Activated CD4-positive, alpha-beta T cell treated with anti-CD3 and anti-CD28 coated beads for 36 hours (primary cell): ENCODE measurements at places on chromosomes 1 and 21. TPM values are rescaled to one million over a fixed set of nuclear protein-coding genes. Genes with fewer than 3 reads are reported as not detected.

Gene SLC16A4
- 0.44 TPM for total RNA-seq

Gene REN
- not detected for total RNA-seq

Gene RGL1
- total RNA-seq, result 2.0 TPM

Gene TNFRSF14
- total RNA-seq, result 135 TPM

Gene DISC1
- 3.8 TPM for total RNA-seq

Gene DNAJC6
- total RNA-seq, result 2.5 TPM

Gene INTS11
- 117 TPM for total RNA-seq

Gene USH2A
- not detected for total RNA-seq

Gene TPTE
- not detected for total RNA-seq

Gene CFAP74
- total RNA-seq, result 0.25 TPM

Gene LAMC1
- total RNA-seq, result 0.25 TPM

DNA sequence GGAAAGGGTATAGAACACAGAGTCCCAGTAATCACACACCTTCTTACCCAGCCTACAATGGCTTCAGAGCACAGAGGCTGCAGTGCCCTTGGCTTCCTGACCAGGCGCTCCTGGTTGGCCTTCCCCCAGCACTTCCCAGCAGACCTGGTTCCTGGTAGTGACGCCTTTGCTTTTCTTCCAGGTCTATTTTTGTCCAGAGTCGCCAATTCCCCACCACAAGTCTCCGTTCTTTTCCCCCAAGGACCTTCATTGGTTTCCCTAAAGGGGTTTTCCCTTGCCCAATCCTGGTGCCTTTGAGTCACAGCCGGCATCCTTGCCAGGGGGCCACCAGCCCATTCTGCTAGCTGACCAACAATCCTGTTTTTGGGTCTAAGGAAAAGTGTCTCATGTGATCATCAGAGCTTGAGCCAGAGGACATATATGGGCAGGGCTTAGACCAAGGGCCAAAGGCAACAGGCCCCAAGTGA is 84.8 kb downstream of the KCNJ15 start:
- no peaks in the 10 kb centered on the region for H3K27me3 ChIP-seq
- no peak for DNase-seq
- no peak overlapping the region for H3K4me3 ChIP-seq
- H3K4me1 ChIP-seq, result no peaks in the 10 kb centered on the region
- no peaks in the 10 kb centered on the region for H3K36me3 ChIP-seq
- H3K27ac ChIP-seq, result no peak overlapping the region

DNA sequence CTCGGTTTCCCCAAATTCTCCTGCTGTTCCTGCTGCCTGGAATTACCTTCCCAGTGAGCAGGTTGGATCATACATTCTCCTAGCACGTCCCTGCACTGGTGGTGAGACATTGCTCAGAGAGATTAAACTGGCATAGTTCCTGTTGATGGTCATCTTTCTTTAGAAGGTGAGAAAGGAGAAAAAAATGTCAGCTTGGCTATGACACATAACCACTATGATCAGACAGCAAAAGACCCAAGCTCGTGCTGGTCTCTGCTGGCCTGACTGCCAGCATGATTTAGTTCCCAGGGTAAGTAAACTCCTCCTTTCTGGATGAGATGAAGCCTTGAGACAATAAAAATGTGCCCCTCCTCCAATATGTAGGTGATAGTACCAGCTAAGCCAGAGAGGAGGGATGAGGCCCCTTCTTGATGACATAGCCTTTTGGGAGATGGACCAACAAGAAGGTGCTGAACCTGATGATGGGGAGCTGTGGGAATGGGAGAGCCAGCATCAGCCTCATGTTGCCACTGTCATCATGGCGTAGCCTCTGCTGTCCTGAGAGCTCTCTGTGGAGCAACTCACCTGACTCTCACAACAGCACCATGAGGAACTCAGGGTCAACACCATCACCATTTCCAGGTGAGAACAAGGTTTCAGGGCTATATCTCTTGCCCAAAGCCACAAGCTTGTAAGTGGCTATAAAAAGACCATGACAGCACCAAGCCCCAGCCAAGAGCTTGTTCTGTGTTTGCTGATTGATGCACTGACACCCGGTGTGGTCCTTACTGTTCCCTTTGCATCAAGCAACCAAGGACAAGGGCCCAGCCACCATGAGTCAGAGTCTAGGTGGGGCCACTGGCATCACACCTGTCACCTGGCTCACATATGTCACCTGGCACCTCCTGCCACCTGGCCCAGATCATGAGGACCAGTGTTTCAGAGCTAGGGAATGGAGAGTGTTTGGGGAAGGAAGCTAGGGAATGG is 200.0 kb downstream of the MATN1 start:
- DNase-seq, result no peak
- H3K36me3 ChIP-seq, result no peaks in the 10 kb centered on the region
- peaks cover 12% of the 10 kb centered on the region for H3K27me3 ChIP-seq
- no peaks in the 10 kb centered on the region for H3K4me1 ChIP-seq

GRCh38 chr1:28155628-28156027 is 20.9 kb downstream of the PTAFR start:
- no peak overlapping the region for H3K4me3 ChIP-seq
- H3K36me3 ChIP-seq, result no peaks in the 10 kb centered on the region
- no peak overlapping the region for H3K27ac ChIP-seq

DNA sequence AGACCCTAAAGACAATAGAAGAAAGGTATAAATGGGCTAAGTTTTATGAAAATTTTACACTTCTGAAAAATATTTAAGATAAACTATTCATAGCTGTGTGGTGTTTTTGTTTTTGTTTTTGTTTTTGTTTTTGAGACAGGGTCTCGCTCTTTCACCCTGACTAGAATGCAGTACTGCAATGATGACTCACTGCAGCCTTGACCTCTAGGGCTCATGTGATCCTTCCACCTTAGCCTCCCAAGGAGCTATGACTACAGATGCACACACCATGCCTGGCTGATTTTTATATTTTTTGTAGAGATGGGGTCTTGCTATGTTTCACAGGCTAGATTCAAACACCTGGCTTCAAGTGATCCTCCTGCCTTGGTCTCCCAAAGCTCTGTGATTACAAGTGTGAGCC is 66.6 kb downstream of the PUM1 start:
- H3K27me3 ChIP-seq, result no peaks in the 10 kb centered on the region
- H3K4me1 ChIP-seq, result peaks cover 43% of the 10 kb centered on the region
- peaks cover 61% of the 10 kb centered on the region for H3K36me3 ChIP-seq
- no peak overlapping the region for H3K27ac ChIP-seq
- DNase-seq, result no peak
- no peak overlapping the region for H3K4me3 ChIP-seq

DNA sequence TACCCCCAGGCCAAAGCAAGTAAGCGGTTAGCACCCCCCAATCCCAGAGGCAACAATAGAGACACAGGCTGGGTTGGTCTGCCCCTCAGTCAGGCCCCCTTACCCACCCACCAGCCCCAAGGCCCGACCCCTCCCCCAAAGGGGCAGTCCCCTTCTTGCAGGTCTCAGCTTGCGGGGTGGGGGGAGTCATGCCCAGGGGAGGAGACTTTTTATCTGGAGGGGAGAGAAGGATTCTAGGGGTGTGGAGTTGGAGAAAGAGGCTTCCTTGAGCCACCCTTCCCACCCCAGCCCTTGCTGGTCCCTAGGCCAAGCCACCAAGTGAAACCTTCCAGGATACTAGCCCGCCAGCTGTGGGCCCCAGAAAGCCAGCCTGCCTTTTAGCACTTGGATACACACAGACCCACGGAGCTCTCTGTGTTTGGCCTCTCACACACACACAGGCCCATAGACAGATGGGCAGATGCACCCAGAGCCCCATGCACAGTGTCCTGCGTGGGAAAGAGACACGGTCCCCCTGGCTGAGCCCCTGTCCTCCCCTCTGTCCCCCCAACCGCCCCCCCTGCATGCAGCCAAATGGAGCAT is 7.1 kb downstream of the TMEM54 start:
- H3K4me3 ChIP-seq, result peak overlapping the region; percentile 54
- DNase-seq, result no peak
- no peaks in the 10 kb centered on the region for H3K36me3 ChIP-seq
- H3K4me1 ChIP-seq, result peaks cover 3% of the 10 kb centered on the region
- no peak overlapping the region for H3K27ac ChIP-seq
- H3K27me3 ChIP-seq, result peaks cover 41% of the 10 kb centered on the region

- H3K36me3 ChIP-seq, result no peaks in the 10 kb centered on the region
- no peak for DNase-seq
- peaks cover 26% of the 10 kb centered on the region for H3K27me3 ChIP-seq
- H3K27ac ChIP-seq, result peak overlapping the region; percentile 33
Measured at GRCh38 chr1:206785182-206785765, 13.0 kb upstream of the IL10 start.

GRCh38 chr1:66511118-66511517 is 22.8 kb upstream of the SGIP1 start:
- DNase-seq, result no peak
- H3K4me1 ChIP-seq, result no peaks in the 10 kb centered on the region
- peaks cover 14% of the 10 kb centered on the region for H3K27me3 ChIP-seq
- H3K4me3 ChIP-seq, result no peak overlapping the region
- no peaks in the 10 kb centered on the region for H3K36me3 ChIP-seq

- no peak overlapping the region for H3K27ac ChIP-seq
- H3K36me3 ChIP-seq, result no peaks in the 10 kb centered on the region
- peaks cover 7% of the 10 kb centered on the region for H3K27me3 ChIP-seq
Measured at GRCh38 chr1:166511761-166512160, 327.5 kb upstream of the POGK start.

DNA sequence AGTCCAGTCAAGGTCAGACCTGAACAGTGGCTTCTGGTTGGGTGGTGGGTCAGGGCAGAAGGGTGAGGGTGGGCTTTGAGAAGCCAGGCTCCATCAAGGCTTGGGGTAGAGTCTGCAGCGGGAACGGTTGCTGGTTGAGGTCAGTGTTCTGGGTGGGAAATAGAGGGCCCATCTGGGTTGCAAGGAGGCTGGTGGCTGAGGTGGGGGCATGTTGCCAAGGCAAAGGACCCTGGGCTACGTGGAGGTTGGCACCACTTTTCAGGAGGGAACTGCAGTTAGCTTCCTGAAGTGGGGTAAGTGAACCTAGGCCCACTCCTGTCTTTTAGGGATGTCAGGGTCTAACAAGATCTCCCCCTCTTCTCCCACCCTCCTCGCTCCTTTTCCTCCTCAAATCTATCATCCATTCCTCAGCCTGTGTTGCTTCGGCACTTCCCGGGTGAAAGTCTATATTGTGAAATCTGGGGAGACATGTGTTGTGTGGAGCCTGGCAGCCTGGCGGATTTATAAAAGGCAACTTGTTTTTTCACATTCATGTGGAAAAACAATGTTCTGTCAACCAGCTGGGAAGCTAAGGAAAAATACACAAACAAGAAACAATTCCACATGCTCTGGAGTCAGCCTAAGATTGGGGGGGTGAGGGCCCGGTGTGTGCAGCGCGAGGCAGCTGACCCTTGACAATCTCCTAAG is 1.5 kb downstream of the IL22RA1 start:
- H3K4me1 ChIP-seq, result no peaks in the 10 kb centered on the region
- no peaks in the 10 kb centered on the region for H3K36me3 ChIP-seq
- H3K27me3 ChIP-seq, result peaks cover 6% of the 10 kb centered on the region
- H3K27ac ChIP-seq, result no peak overlapping the region
- no peak overlapping the region for H3K4me3 ChIP-seq
- DNase-seq, result no peak

GRCh38 chr1:44108241-44108640 is 10.4 kb upstream of the KLF17 start:
- H3K27ac ChIP-seq, result no peak overlapping the region
- H3K36me3 ChIP-seq, result no peaks in the 10 kb centered on the region
- H3K27me3 ChIP-seq, result peaks cover 11% of the 10 kb centered on the region
- H3K4me1 ChIP-seq, result no peaks in the 10 kb centered on the region

GRCh38 chr1:21117597-21118001 is 59.1 kb downstream of the EIF4G3 start:
- no peak for DNase-seq
- peaks cover 6% of the 10 kb centered on the region for H3K36me3 ChIP-seq
- no peak overlapping the region for H3K4me3 ChIP-seq
- H3K4me1 ChIP-seq, result no peaks in the 10 kb centered on the region
- no peak overlapping the region for H3K27ac ChIP-seq

DNA sequence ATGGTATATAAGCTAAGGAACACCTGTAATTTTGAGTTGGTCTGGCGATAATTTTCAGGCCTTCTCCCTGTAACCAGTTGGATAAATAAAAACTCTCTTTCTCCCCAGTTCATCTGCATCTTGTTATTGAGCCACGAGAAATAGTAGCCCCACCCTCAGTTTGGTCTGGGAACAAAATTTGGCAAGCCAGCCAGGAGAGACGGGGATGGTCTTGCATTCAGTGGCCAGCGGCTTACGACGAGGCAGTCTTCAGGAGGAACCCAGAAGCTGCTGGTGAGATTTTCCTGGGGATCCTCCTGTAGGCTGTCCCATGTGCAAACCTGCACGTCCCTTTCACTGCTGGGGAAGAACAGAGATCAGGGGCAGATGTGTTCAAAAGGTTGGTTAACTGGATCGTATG is 174.6 kb downstream of the PLA2G4A start:
- H3K4me1 ChIP-seq, result no peaks in the 10 kb centered on the region
- no peak overlapping the region for H3K4me3 ChIP-seq
- no peak overlapping the region for H3K27ac ChIP-seq
- H3K36me3 ChIP-seq, result no peaks in the 10 kb centered on the region
- H3K27me3 ChIP-seq, result peaks cover 2% of the 10 kb centered on the region

GRCh38 chr1:232629250-232630046 is 485 bp downstream of the SIPA1L2 start:
- H3K4me1 ChIP-seq, result peaks cover 33% of the 10 kb centered on the region
- H3K36me3 ChIP-seq, result no peaks in the 10 kb centered on the region
- H3K4me3 ChIP-seq, result peak overlapping the region; percentile 73
- peaks cover 7% of the 10 kb centered on the region for H3K27me3 ChIP-seq
- DNase-seq, result peak; percentile 51
- H3K27ac ChIP-seq, result peak overlapping the region; percentile 80

- no peak overlapping the region for H3K27ac ChIP-seq
- peaks cover 32% of the 10 kb centered on the region for H3K36me3 ChIP-seq
- H3K4me1 ChIP-seq, result peaks cover 37% of the 10 kb centered on the region
- peak overlapping the region; percentile 92 for H3K4me3 ChIP-seq
Measured at GRCh38 chr1:35029761-35030160, 2.0 kb downstream of the ZMYM6 start.

- no peak overlapping the region for H3K4me3 ChIP-seq
- H3K4me1 ChIP-seq, result peaks cover 3% of the 10 kb centered on the region
- no peak for DNase-seq
Measured at GRCh38 chr1:3779912-3780416, 7.4 kb downstream of the SMIM1 start.

GRCh38 chr1:56080123-56080522 is 499.2 kb downstream of the PLPP3 start:
- H3K36me3 ChIP-seq, result no peaks in the 10 kb centered on the region
- H3K4me1 ChIP-seq, result no peaks in the 10 kb centered on the region
- no peak overlapping the region for H3K4me3 ChIP-seq
- H3K27me3 ChIP-seq, result no peaks in the 10 kb centered on the region
- no peak overlapping the region for H3K27ac ChIP-seq
- DNase-seq, result no peak

- no peak overlapping the region for H3K27ac ChIP-seq
- DNase-seq, result no peak
- H3K36me3 ChIP-seq, result no peaks in the 10 kb centered on the region
Measured at GRCh38 chr1:6935911-6936690, 150.8 kb downstream of the CAMTA1 start.

GRCh38 chr1:36711480-36711879 is 228.8 kb upstream of the CSF3R start:
- no peak for DNase-seq
- H3K4me3 ChIP-seq, result no peak overlapping the region
- no peaks in the 10 kb centered on the region for H3K4me1 ChIP-seq
- H3K27ac ChIP-seq, result no peak overlapping the region
- H3K36me3 ChIP-seq, result no peaks in the 10 kb centered on the region
- peaks cover 20% of the 10 kb centered on the region for H3K27me3 ChIP-seq

GRCh38 chr1:8587784-8588183 is 229.7 kb downstream of the RERE start:
- H3K36me3 ChIP-seq, result peaks cover 6% of the 10 kb centered on the region
- no peak overlapping the region for H3K4me3 ChIP-seq
- no peaks in the 10 kb centered on the region for H3K27me3 ChIP-seq
- DNase-seq, result no peak
